ENCODE measurements at places on chromosomes 1 and 21.

DNA sequence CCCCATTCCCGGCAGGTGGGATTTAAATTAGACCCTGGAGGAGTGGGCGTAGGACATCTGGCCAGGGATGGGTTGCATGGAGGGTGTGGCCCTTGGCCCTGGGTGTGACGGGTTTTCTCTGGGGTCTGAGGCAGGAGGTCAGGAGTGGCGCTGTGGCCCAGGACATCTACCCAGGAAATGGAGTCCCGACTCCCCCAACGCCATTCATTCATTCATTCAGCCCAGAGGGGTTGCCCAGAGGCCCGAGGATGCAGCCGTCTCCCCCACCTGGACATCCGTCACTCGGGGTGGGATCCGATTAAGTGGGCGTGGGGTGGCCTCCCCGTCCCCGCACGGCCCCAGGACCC, 663 bp downstream of the ATP13A2 start:
- no peak for DNase-seq

DNA sequence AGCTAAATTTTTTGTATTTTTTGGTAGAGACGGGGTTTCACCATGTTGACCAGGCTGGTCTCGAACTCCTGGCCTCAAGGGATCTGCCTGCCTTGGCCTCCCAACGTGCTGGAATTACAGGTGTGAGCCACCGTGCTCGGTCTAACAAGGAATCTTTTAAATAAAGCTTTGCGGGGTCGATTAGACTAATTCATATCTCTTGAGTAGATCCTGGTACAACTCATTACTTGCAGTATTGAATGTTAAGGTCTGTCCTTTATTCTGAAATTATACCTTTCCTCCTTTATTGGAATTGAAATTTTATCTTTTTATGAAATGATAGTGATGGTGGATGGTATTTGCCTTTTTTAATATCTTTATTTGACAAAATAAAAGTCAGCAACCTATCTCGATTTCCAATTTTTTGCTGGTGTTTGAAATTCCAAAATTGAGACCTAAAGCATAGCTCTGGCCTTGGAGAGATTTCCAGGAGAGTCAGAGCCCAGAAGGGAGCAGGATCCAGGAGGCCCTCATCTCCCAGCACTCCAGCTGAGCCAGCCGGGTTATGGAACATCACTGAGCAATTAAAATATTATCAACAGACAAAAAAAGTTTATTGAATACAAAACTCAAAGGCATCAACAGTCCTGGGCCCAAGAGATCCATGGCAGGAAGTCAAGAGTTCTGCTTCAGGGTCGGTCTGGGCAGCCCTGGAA, 4.7 kb downstream of the S100A2 start:
- DNase-seq, result no peak

GRCh38 chr1:108080448-108080847, 115.5 kb upstream of the VAV3 start:
- no peak for DNase-seq

GRCh38 chr1:65255035-65255655, 54.2 kb upstream of the DNAJC6 start:
- peak; percentile 52 for DNase-seq

DNA sequence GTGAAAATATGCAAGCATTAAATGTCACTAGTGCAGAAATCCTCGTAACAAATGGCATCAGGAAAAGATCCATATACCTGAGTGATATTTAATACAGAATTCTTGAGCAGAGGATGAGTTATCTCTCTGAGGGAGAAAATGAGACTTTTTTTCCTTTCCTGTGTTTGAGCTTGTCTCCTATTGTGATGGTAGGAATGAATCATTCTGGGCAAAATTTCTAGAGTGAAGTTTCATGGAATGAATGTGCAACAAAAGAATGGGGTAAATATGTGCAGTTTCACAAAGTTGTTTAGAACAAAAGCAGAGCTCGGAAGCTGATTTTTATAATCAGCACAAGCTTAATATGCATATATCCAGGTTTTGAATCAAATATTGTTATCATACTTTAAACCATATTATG, 4.6 kb downstream of the CTPS1 start:
- DNase-seq, result no peak

DNA sequence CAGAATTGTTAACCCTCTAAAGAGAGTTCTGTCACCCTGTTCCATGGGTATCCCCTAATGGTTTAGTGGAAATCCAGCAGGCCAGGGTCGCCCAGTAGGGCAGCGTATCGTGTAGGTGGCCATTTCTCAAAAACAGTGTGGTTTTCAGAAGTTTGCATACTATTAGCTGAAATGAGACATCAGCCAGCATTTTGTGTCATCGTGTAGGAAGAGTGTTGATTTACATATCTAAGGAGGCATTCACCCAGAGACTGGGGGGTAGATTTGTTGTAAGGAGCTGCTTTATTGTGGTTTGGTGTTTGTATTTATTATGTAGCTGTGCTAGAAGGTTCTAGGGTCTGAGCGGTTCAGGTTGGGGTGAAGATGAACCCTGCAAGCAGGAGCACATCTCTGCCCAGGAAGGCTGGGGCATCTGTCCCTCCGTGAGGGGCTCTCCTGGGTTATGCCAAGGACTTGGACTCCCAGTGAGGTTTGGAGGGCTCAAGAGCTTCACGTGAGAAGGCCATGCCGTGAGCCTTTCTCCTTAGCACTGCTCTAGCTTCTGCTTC, 174.4 kb downstream of the PGBD5 start:
- DNase-seq, result peak; percentile 7

- DNase-seq, result no peak
These were observed 65.7 kb upstream of the RNF11 start for GRCh38 chr1:51170342-51170741.

DNA sequence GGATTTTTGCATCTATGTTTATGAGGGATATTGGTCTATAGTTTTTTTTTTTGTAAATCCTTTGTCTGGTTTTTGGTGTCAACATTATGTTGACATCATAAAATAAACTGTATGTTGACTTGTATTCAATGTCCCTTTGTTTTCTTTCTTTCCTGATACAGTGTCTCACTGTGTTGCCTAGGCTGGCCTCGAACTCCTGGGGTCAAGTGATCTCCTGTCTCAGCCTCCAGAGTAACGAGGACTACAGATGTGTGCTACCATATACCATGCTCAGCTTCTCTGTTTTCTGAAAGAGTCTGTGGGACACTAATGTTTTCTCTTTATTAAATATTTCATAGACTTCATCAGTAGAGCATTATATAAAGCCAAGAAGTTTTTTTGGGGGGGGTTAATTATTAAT, 18.3 kb downstream of the MAN1C1 start:
- DNase-seq, result no peak

GRCh38 chr1:203139976-203140475, 12.5 kb downstream of the ADORA1 start:
- DNase-seq, result no peak

- DNase-seq, result no peak
These were observed 30.7 kb upstream of the CFHR4 start for GRCh38 chr1:196857188-196857587.

- no peak for DNase-seq
These were observed 244.3 kb upstream of the TMEM51 start for GRCh38 chr1:14909273-14909672.

DNA sequence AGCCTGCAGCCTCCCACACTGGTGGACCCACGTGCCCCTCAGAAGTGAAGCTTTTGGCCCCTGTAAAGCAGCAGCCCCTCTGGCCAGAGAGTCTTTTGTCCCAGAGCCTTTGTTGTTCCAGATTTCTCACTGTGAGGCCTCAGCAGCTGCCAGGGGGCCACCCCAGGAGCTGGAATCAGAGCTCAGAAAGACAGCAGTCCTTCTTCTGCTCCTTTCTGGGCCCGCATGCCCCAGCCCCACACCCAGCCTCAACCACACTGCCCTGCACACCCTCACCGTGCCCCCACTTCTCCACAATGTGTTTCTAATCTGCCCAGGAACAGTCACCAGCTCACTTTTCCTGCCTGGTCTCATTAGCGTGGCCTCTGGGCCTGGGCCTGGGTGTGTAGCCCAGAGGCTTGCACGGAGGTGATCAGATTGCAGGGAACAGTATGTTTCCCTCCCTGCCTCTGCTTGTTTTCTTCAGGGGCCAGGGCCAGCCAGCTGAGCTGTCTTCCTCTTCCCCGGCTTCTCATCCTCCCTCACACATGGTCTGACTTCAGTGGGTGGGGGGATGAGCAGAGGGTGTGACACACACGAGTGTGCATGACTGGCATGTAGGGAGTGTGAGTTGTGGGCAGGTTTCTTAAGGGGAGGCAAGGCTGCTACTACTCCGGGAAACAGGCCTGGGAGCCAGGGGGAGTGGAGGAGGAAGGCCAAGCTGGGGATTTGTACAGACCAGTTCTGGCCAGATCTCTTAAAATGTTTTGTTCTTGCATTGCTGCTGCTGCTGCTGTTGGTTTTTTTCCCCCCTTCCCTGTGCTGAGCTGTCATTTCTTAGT, 82.5 kb upstream of the ZNF648 start:
- DNase-seq, result no peak

DNA sequence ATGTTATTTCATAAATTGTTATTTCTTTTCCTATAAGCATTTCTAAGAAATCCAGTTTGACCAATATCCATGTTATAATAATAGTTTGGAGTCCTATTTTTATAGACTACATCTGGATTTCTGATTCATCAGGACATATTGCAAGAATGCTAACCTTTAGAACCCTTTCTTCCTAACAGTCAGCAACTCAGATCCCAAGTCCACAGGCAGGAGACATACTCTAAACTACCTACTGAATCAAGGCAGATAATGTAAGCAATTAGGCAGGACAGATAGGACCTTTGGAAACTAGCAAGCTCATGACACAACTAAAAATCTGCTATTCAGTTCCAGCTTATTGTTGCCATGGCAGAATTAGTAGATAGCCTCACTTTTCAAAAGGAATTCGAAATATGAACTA, 104.1 kb downstream of the DENND1B start:
- no peak for DNase-seq

DNA sequence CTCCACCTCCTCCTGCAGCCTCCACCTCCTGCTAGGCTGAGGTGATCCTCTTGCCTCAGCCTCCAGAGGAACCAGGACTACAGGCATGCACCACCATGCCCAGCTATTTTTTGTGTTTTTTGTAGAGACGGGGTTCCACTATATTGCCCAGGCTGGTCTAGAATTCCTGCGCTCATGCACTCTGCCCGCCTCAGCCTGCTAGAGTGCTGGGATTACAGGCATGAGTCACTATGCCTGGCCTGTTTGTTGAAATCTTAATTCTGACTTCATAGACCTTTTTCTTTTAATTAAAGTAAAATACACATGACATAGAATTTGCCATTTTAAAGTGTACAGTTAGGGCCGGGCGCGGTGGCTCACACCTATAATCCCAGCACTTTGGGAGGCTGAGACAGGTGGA, 42.7 kb downstream of the FAAP20 start:
- DNase-seq, result no peak

GRCh38 chr1:222781251-222781650, 33.6 kb upstream of the DISP1 start:
- DNase-seq, result no peak

- DNase-seq, result no peak
These were observed 18.0 kb upstream of the PRKAA2 start for GRCh38 chr1:56627019-56627635.

- no peak for DNase-seq
These were observed 20.9 kb downstream of the SDC3 start for GRCh38 chr1:30887485-30888315.

- DNase-seq, result peak; percentile 56
These were observed 220.5 kb upstream of the B3GALT2 start for GRCh38 chr1:193406901-193407300.

GRCh38 chr1:39859859-39860812, 23.2 kb downstream of the TRIT1 start:
- no peak for DNase-seq

GRCh38 chr1:14610761-14611160, 12.3 kb downstream of the KAZN start:
- DNase-seq, result no peak

DNA sequence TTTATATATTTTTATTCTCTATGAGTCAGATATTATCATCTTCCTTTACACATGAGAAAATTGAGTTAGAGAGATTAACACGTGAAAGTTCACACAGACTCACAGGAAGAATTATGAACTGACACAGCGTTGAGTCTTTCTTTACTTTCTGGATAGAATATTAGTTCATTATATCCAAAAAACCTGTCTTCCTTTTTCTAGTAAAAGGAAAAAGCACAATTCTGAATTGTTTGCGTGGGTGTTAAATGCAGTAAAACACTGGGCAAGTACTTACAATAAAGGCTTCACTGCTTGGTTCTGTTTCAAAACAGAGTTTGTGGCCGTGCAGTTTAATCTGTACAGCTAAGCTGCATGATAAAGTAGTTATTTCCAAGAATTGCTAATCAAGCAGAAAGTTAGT, 10.8 kb downstream of the MAGI3 start:
- no peak for DNase-seq

DNA sequence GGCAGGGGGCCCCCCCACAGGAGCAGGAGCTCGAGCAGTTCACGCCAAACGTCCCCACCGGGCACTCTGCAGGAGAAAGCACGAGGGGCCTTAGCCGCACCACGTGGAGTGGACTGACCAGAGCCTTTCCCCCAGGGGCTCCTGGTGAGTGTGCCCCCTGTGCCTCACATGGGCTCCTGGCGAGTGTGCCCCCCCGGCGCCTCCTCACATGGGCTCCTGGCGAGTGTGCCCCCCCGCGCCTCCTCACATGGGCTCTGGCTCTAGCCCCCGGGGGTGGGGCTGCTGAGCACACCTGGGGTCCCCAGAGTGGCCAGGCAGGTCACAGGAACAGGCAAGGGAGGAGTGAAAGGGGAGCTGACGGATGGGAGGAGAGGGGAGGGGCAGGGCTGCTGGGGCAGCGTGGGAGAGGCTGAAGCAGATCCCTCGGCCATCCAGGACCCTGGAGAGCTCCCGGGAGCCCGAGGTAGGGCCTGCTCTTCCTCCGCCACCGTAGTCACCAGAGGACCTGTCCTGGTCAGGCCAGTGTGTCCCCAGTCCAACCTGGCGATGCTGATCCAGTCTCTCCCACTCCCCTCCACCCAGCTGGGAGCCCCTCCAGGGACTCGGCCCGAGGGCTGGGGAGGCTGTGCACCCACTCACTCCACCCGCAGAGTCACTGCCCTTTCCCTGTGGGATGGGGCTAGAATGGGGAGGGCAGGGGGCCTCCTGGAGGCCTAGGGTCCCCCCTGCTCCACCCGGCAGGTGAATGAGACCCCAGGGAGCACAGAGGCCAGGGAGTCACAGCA, 47.6 kb downstream of the ARHGEF16 start:
- no peak for DNase-seq

DNA sequence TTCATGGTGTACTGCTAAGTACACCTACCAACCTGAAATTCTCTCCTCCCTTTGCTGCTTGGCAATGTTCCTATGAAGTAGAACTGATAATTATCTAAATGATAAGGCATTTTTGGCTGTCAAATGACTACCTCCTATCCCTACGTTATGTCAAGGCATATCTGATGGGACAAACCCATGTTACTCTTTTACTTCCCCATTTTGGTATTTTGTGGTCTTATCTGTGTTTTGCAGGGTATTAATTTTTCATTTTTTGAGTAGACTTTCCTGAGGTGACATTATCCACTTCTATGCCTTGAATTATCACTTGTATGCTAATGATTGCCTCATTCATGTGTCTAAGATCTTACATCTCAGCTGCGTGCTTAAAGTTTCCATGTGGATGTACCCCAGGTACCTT, 499.6 kb upstream of the B3GALT2 start:
- no peak for DNase-seq

DNA sequence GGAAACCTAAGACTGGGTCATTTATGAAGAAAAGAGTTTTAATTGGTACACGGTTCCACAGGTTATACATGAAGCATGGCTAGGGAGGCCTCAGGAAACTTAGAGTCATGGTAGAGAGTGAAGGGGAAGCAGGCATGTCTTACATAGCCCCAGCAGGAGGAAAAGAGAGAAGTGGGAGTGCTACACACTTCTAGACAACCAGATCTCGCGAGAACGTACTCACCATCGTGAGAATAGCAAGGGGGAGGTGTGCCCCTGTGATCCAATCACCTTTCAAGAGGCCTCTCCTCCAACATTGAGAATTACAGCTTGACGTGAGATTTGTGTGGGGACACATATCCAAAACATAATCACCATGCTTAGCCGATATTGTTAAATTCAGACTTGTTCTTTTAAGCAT, 62.8 kb downstream of the DYRK1A start:
- no peak for DNase-seq
